AG08396 (cell line): ENCODE measurements at places on chromosomes 3 and 15.
A peak's percentile ranks its signal among the peaks of the same experiment; 100 is the strongest.

DNA sequence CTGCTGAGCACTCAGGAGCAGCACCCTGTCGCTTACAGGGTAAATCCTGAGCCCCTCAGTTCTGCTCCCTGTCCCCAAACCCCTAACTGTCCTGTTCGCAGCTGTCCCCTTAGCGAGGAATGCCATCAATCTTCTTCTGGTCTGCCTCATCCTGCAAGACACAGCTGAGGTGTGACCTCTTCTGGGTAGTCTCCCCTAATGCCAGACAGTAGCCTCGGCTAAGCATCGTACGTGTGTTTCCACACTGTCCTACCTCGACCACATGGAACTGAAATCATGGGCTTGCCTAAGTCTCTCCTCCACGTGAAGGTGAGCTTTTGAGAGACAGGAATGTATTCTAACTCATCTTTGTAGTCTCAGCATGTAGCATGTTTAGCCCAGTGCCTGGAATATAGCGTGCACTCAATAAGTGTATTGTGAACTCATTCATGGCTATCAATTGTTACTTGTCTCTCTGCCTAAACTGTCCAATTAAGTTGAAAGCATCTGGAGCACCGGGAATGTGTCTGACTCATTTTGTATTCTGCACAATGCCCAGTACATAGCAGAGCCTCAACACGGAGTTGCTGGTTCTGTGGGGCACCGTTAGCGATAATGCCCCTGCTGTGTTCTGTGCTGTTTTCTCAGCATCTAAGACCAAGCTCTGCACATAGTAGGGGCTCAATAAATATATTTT is 90.2 kb downstream of the HES1 start:
- no peak for DNase-seq

GRCh38 chr3:175312791-175313190 is 453.7 kb downstream of the NAALADL2 start:
- no peak for DNase-seq

- DNase-seq, result no peak
These were observed 41.8 kb downstream of the CHCHD6 start for GRCh38 chr3:126745760-126746394.

GRCh38 chr15:37691911-37692310 is 242.5 kb upstream of the TMCO5A start:
- no peak for DNase-seq

- DNase-seq, result no peak
These were observed 102.0 kb downstream of the FHIT start for GRCh38 chr3:61149236-61149635.

- DNase-seq, result peak; percentile 83
These were observed 20.0 kb upstream of the PRR23E start for GRCh38 chr3:127172781-127173515.

DNA sequence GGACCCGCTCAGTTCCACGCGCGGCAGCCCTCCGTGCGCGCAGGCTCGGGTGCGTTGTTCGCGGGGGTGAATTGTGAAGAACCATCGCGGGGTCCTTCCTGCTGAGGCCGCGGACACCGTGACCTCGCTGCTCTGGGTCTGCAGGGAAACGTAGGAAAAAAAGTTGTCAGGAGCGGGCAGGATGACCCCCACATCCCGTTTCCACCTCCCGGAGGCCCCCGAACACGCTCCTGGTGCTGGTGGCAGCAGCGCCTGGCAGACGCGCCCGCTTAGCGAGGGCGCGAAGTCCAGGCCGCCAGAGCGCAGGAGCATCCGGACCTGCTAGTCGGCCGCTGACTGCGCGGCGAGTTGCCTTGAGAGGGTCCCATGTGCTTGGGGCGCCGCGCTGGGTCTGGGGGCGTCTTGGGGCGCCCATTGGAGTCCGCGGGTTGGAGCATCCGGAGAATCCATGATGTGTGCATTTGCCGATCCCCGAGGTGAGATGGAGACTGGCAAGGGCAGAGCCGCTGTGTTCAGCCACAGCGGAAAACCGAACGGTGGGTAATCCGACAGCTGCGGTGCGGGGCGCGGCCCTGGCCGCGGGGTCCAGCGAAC is 520 bp downstream of the GREM1 start:
- peak; percentile 34 for DNase-seq
